ENCODE measurements at places on chromosomes 16 and 17. TPM values are rescaled to one million over a fixed set of nuclear protein-coding genes. Genes with fewer than 3 reads are reported as not detected.

GRCh38 chr17:57619061-57619937, 125.8 kb downstream of the CCDC182 start:
- no peak for DNase-seq

- DNase-seq: no peak
These were observed 26.9 kb downstream of the RGS9 start for GRCh38 chr17:65163990-65164495.

DNA sequence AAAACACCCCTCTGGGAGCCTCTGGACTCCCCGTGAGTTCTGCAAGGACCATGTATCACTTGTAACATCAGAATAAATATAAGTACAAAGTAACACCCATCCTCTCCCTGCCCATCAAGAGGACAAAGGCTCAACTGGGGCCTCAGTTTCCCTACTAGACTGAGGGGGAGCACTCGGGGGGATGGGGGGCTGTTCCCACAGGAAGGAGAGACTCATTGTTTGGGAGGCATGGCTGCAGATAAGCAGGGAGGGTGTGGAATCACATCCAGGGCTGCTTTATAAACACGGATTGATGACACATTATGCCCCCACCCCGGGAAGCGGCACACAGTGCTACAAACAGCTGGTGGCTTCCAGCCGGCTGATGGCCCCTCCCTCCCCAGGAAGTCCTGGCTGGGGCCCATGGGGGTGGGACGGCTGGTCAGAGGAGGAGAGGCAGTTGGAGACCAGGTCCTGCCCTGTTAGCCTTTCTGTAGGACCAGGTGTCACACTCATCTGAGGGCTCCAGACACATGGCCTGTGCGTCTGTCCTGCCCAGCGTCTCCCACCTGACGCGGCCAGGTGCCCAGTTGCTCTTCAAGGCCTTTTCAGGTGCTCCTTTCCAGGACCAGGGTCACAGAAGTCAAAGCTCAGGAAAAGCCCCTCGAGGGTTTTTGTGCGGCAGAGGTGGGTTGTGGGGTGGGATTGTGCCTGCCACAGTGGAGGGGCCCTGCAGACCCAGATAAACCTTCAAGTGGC, 1.3 kb upstream of the MPG start:
- DNase-seq: peak; percentile 88

- peak; percentile 91 for DNase-seq
These were observed at the start of gene TUBG2 for GRCh38 chr17:42659079-42659931. TUBG2 (plus strand) TSS chr17:42659284; CDS start chr17:42659504, 220 bp downstream.

- DNase-seq: peak; percentile 72
These were observed 102.7 kb downstream of the ABCC6 start for GRCh38 chr16:16120382-16121184.

GRCh38 chr17:50478391-50479381, at the start of gene RSAD1:
RSAD1 (plus strand) TSS chr17:50478860; CDS start chr17:50478885, 25 bp downstream.
- DNase-seq: peak; percentile 91

The OR1D5 gene
- total RNA-seq: not detected

The KRT32 gene
- total RNA-seq: not detected

The CCDC102A gene
- 8.9 TPM for total RNA-seq
